Upper lobe of left lung (tissue), 6 donors: ENCODE measurements at places on chromosomes 7 and 10. TPM values are rescaled to one million over a fixed set of nuclear protein-coding genes. Genes with fewer than 3 reads are reported as not detected.

DNA sequence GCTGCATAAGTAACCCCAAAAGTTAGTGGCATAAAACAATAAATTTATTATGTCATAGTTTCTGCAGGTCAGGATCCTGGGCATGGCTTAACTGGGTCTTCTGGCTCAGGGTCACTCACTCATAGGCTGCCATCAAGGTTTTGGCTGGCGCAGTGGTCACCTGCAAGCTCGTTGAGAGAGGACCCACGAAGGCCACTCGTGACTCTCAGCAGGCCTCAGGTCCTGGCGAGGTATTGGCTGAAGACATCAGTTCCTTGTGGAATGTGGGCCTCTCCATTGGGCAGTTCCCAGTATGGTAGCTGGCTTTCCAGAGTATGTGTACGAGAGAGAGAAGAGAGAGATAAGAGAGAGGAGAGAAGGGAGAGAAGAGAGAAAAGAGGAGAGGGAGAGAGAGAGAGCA lies 138.3 kb upstream of the KLF14 start:
- no peaks in the 10 kb centered on the region for H3K27me3 ChIP-seq
- peaks cover 24% of the 10 kb centered on the region for H3K4me1 ChIP-seq
- no peak for DNase-seq
- H3K36me3 ChIP-seq, result peaks cover 36% of the 10 kb centered on the region
- no peak overlapping the region for H3K4me3 ChIP-seq

GRCh38 chr10:76043261-76043660 lies 611.8 kb downstream of the LRMDA start:
- no peaks in the 10 kb centered on the region for H3K27me3 ChIP-seq
- no peak for DNase-seq
- H3K4me1 ChIP-seq, result no peaks in the 10 kb centered on the region
- H3K4me3 ChIP-seq, result no peak overlapping the region
- no peak overlapping the region for H3K27ac ChIP-seq

SPDYE5 gene
- not detected for total RNA-seq

ZCWPW1 gene
- 4.3 TPM for total RNA-seq
